Ovary (tissue), 10 donors: ENCODE measurements at places on chromosomes 13 and 19. TPM values are rescaled to one million over a fixed set of nuclear protein-coding genes. Genes with fewer than 3 reads are reported as not detected.

POU4F1 gene
- not detected for total RNA-seq

MBD3L2 gene
- total RNA-seq: not detected

TMEM259 gene
- 123 TPM for total RNA-seq

IZUMO2 gene
- total RNA-seq: not detected

SH2D3A gene
- 4.1 TPM for total RNA-seq

KCNRG gene
- 7.9 TPM for total RNA-seq

DNA sequence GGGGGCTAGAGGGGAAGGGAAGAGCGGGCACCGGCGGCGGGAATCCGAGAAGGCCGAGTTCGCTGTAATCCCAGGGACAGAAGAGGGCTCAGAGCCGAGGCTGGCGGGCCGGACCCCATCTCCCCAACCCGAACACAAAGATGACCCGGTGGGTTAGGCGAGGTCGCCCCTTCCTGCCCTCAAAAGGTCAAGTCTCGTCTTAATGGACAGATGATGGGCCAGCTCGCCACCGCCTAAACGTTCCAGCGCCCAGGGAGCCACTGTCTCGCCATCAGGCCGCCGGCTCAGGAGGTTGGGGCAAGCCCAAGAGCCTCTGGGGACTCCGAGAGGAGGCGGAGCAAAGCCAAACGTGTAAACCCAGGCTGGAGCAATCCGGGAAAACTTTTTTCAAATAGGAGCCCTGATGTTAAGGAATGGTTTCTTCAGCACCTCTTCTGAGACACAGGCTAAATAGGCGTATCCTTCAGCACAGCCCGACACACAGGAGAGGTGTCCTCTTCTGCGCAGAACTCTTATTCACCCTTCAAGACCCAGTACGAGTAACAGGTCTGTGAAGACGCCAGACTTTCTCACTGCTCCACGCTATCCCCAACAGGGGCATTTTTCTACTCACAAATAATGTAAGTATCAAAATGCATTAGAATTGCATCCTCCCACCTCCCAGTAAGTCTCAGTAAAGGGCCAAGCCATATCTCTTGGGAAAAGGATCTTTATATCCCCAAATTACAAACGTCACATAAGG, 6.3 kb upstream of the POU4F1 start:
- no peaks in the 10 kb centered on the region for H3K27me3 ChIP-seq
- DNase-seq: no peak
- H3K27ac ChIP-seq: no peak overlapping the region
- H3K4me1 ChIP-seq: peaks cover 9% of the 10 kb centered on the region
- peak overlapping the region; percentile 39 for H3K4me3 ChIP-seq
- no peaks in the 10 kb centered on the region for H3K36me3 ChIP-seq

- H3K27me3 ChIP-seq: no peaks in the 10 kb centered on the region
- no peaks in the 10 kb centered on the region for H3K4me1 ChIP-seq
- no peak overlapping the region for H3K4me3 ChIP-seq
- H3K36me3 ChIP-seq: no peaks in the 10 kb centered on the region
- no peak for DNase-seq
Observed at GRCh38 chr13:107512551-107512950, 702.8 kb downstream of the LIG4 start.

DNA sequence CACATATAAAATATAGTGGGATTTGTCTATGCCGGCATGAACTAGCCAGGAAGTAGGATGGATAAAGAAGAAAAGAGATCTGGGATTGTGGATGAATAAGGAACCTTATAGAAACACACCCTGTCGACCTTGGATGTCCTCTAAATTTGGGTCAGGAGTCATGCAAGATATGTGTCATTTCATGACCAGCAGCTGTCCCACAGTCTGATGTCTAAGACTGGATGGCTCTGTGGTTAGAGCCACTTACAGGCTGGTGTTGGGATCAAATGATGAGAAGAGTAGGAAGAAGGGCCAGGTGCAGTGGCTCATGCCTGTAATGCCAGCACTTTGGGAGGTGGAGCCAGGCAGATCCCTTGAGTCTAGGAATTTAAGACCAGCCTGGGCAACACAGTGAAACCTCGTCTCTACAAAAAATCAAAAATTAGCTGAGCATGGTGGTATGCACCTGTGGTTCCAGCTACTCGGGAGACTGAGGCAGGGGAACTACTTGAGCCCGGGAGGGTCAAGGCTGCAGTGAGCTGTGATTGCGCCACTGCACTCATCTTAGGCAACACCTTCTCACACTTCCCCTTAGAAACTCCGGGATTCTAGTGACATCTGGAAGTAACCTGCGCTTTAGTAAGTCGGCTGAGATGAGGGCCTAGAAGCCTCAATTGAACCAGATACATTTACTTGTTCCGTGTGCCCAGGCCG, 30.8 kb downstream of the TMED1 start:
- H3K27me3 ChIP-seq: no peaks in the 10 kb centered on the region
- no peaks in the 10 kb centered on the region for H3K36me3 ChIP-seq
- no peak overlapping the region for H3K4me3 ChIP-seq

DNA sequence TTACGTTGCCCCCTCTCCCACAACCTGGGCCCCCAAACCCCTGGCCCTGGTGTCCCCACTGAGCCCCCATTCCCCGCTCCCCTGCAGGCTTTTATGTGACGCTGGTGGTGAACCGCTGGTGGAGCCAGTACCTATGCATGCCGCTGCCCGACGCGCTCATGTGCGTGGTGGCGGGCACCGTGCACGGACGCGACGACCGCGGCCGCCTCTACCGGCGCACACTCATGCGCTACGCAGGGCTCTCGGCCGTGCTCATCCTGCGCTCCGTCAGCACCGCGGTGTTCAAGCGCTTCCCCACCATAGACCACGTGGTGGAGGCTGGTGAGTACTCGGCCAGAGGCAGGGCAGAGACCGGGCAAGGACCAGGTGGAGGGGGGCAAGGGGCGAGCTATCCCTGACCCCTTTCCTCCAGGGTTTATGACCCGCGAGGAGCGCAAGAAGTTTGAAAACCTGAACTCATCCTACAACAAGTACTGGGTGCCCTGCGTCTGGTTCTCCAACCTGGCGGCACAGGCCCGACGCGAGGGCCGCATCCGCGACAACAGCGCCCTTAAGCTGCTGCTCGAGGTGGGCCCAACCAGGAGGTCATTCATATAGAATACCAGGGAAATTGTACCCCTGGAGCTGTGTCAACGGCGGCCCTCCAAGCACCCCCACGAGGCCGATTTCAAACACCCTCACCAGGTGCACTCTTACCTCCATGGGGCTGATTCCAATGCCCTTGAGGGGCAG, 3.0 kb downstream of the BEST2 start:
- H3K4me1 ChIP-seq: peaks cover 3% of the 10 kb centered on the region
- DNase-seq: no peak
- H3K36me3 ChIP-seq: no peaks in the 10 kb centered on the region
- no peak overlapping the region for H3K27ac ChIP-seq

DNA sequence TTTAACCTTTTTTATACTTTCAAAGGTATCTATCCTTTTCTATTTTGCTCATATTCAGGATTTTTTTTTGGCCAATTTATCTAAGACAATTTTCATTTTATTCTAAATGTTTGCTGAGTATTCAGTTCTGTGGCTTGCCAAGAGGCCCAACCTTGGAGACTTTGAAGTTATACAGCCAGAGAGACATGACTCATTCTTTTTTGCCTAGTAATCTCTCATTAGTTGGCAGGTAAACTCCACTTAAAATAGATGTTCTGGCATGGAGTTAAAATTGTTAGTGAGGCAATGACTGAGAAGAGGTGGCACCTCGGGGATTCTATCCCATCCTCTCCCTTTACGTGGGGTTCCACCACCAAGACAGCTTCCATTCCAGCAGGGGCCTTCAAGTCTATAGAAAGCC, 213.8 kb downstream of the KCTD12 start:
- H3K36me3 ChIP-seq: no peaks in the 10 kb centered on the region
- no peak overlapping the region for H3K27ac ChIP-seq
- peaks cover 3% of the 10 kb centered on the region for H3K4me1 ChIP-seq
- H3K27me3 ChIP-seq: no peaks in the 10 kb centered on the region

DNA sequence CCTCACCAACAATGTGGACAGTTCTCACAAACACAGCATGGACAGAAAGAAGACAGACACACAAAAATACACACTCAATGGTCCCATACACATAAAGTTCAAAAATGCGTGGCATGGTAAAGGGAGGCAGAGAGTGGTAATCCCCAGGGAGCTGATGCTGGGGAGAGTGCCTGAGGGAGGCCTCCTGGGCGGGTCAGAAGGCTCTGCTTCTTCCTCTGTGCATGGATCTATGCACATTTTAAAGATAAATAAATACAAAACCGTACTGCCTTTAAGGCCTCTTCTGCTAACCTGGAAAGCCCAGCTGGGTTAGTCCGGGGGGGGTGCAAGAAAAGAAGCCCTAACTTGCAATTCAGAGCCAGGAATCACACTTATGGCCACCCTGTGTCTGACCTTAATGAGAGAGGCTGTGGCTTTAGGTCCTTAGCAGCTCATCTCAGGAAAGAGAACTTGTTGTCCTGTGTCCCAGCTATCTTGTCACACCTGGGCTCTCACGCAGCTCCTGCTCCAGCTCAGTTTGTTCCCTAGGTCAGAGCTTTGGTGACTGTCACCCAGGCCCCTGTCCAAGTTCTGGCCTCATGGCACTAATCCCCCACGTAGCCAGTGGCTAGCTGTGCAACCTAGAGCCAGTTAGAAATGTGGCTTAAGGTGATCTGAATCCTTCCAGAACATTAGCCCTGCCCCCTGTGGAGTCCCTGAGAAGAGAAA, 28.5 kb downstream of the POP4 start:
- peak; percentile 1 for DNase-seq
- H3K4me3 ChIP-seq: no peak overlapping the region
- no peaks in the 10 kb centered on the region for H3K36me3 ChIP-seq
- H3K27ac ChIP-seq: no peak overlapping the region
- no peaks in the 10 kb centered on the region for H3K4me1 ChIP-seq

DNA sequence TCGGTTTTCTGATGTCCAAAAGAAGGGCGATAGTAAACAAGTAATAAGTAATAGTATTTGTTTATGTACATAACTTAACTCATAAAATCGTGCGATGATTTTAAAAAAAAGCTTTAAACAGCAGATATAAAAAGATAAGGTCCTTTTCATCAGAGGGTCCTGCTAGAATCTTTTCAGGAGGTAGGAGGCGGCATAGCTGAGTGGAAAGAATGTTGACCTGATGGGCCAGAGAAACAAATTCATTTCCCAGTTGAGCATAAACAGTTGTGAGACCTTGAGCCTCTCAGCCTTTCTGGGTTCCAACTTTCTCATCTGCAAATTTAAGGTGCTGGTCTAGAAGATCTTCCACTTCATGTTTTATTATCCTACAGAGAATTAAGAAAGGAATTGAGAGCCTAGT, 173.5 kb downstream of the LACC1 start:
- H3K4me1 ChIP-seq: peaks cover 5% of the 10 kb centered on the region
- no peaks in the 10 kb centered on the region for H3K27me3 ChIP-seq
- no peak overlapping the region for H3K27ac ChIP-seq
- H3K36me3 ChIP-seq: no peaks in the 10 kb centered on the region
- no peak for DNase-seq

DNA sequence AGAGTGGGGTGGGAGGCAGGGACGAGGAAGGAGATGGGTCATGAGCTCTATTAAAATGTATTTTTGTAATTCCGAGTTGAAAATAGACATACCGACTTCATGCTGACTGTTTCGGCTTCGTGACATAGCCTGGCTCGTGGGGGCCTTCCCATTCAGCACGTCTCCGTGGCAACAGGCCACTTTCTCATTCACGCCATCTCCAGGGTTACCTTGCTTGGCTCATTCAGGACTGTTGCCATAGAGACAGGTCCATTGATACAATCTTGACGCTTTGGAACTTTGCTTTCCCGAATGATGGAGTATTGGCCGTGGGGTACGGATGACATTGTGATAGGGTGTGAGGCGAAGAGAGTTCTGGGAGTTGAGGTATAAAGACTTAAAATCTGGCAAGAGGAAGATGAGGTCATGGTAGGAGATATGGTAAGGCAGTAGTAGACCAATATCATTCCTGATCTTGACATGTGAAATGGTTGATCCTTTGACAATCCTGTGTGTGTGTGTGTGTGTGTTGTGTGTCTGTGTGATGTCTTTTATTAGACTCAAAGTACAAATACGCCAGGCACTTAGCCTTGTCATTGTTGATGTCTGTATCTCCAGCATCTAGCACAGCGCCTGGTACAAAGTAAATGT, 97.3 kb downstream of the CACNA1A start:
- no peaks in the 10 kb centered on the region for H3K4me1 ChIP-seq
- H3K27me3 ChIP-seq: no peaks in the 10 kb centered on the region
- no peak overlapping the region for H3K27ac ChIP-seq
- H3K36me3 ChIP-seq: no peaks in the 10 kb centered on the region
- DNase-seq: no peak
- H3K4me3 ChIP-seq: no peak overlapping the region

DNA sequence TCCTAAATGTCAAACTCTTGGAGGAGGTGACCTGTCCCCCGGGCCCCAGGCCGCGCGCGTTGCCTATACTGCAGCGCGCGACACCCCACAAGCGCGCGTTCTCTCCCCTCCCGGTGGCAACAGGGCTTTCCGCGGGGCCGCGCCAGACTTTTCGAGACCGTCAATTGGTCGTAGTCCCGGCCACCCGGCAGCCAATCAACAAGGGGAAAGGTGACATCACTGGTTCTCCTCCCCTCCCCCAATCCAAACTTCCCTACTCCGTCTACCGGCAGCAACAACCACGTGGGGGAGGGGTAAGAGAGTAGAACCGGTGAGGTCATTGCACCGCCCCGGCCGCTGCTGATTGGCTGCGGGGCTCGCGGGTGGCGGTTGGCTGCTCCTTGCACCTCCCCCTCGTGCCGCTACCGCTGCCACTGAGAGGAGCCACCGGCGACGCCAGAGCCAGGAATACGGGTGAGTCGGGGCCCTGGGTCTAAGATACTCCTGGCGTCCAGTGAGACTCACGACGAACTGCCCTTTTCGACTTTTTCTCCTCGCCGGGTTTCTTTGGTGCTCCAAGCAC, 829 bp upstream of the CIC start:
- peak overlapping the region; percentile 94 for H3K27ac ChIP-seq
- DNase-seq: peak; percentile 99
- H3K36me3 ChIP-seq: no peaks in the 10 kb centered on the region
- H3K4me3 ChIP-seq: peak overlapping the region; percentile 89

GRCh38 chr19:33395561-33396550, 22.3 kb downstream of the CEBPG start:
- no peak overlapping the region for H3K4me3 ChIP-seq
- H3K4me1 ChIP-seq: peaks cover 7% of the 10 kb centered on the region
- H3K27ac ChIP-seq: no peak overlapping the region
- no peaks in the 10 kb centered on the region for H3K36me3 ChIP-seq
- DNase-seq: peak; percentile 68

GRCh38 chr19:38655148-38655824, 7.8 kb downstream of the ACTN4 start:
- H3K27ac ChIP-seq: peak overlapping the region; percentile 28
- no peaks in the 10 kb centered on the region for H3K27me3 ChIP-seq
- H3K4me1 ChIP-seq: peaks cover 52% of the 10 kb centered on the region
- no peaks in the 10 kb centered on the region for H3K36me3 ChIP-seq
- H3K4me3 ChIP-seq: no peak overlapping the region

GRCh38 chr13:98004107-98004506, 50.6 kb downstream of the IPO5 start:
- DNase-seq: no peak
- no peak overlapping the region for H3K27ac ChIP-seq
- no peaks in the 10 kb centered on the region for H3K36me3 ChIP-seq
- no peak overlapping the region for H3K4me3 ChIP-seq
